ENCODE measurements at places on chromosomes 6 and 20.

GRCh38 chr6:35757456-35758123, 18.8 kb upstream of the CLPSL2 start:
- no peak for DNase-seq

GRCh38 chr20:38143646-38144554, 21.2 kb downstream of the TGM2 start:
- peak; percentile 73 for DNase-seq

- no peak for DNase-seq
Measured at GRCh38 chr6:74041420-74041819, 345.4 kb downstream of the CD109 start.

DNA sequence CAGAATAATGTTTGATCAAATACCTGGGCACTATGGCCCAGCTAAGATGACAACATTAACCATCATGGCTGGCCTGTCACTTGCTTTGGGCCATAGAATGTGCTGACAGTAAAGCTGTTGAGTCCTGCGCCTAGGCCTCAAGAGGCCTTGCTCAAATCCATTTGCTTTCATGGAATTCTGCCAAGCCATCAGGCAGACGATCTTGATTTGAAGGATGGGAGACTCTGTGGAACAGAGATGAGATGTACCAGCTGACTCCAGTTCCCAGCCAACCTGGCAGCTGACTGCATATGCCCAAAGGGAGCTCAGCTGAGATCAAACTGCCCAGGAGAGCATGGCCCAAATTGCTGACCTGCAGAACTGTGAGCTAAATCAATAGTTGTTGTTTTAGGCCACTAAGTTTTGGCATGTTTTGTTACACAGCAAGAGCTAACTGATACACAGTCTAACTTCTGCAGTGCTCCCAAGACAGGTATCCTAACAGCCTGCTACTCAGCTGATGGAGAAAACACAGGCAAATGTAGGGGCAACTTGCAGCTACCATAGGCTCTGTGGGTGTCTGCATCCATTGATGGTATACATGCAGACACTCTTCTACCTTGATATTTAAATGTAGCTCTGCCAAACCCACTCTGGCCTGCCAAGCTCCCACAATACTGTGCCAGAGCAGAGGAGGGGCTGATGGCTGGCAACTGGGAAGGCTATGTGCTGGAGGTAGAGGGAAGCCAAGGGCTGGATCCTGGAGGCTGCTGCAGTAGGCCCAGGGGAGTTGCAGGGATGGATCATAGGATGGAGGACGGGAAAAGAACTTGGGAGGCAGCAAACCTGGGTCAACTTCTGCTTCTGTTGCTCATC, 55.2 kb upstream of the RNF24 start:
- DNase-seq: no peak

GRCh38 chr6:157063176-157063905, 260.0 kb downstream of the TMEM242 start:
- peak; percentile 16 for DNase-seq

DNA sequence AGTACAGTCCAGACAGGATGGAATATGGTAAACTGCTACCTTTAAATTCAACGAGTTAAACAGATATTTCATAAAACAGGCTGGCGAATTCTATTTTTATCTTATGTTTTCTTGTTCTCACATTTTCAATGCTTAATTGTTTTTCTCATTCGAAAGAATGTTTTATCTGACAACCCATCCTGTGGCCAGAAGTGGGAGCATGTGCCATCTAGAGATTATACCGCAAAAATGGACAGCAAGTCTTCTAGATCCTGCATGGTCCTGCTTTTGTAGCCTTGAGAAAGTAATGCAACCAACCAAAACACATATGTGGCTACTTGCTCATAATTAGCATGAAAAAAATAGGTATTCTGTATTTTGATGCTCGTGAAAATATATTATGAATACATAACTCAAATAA, 30.7 kb downstream of the TUBB2B start:
- no peak for DNase-seq

GRCh38 chr20:38152621-38153221, 12.3 kb downstream of the TGM2 start:
- no peak for DNase-seq

GRCh38 chr6:41976794-41977484, 35.3 kb upstream of the CCND3 start:
- no peak for DNase-seq

- DNase-seq: no peak
Measured at GRCh38 chr6:75438442-75439116, 55.0 kb downstream of the FILIP1 start.

- DNase-seq: no peak
Measured at GRCh38 chr20:21836346-21836745, 130.9 kb downstream of the PAX1 start.

DNA sequence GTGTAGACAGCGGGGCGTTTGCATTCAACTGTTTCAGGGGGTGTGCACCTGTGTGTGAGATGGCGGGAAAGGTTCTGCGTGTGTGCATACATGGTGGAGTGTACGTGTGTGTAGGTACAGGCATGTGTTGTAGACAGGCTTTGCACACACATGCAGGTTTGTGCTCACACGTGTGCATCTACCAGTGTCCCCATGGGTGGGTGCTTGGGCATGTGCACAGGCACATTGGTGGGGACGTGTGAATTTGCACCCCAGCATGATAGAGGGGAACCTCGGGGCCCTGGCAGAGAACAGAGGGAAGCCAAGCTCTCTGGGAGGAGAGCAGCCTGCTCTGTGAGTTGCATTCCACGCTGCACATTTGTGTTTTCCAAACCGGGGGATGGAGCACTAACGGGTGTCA, 250.2 kb downstream of the PREX1 start:
- DNase-seq: no peak

DNA sequence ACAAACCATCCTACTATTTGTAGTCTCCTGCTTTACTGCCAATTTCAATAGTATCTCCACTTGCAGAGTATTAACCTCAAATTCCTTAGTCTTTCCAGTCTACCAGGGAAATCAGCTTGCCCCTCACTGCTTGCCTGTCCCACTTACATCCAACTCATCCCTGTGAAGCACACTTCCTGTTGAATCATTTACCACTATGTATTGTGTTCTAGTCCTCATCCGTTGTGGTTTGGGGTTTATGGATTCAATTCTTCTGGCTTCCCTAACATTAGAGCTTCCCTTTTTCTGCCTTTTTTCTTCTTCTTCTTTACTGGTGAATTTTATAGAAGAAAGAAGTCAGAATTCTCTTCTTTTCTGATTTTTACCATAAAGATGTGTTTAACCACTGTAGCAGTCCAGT, 5.1 kb upstream of the TXLNB start:
- DNase-seq: no peak

GRCh38 chr6:137928286-137928685, 61.2 kb downstream of the TNFAIP3 start:
- no peak for DNase-seq

DNA sequence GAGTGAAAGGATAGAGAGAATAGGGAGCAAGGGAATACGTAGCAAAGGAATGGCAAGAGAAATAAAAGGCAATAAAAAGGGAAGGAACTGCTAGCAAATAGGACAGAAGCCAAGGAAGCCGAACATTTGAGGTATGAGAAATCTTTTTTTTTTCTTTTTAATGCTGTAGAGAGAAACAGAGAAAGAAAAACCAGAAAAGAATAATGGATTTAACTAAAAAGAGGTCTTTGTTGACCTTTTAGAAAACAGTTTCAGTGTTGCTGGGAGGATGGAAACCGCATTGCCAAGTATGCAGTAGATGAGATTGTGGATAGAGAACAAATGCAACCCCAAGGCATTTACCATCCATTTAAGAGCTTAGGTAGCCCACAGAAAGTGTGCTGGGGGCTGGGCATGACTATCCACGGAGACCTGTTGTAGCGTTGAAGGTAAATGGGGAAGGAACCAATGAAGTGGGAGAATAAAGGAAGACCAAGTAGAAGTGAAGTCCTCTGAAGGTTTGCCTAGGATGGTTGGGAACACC, 23.3 kb upstream of the C6orf62 start:
- no peak for DNase-seq
